ENCODE measurements at places on chromosomes 6 and 20.

DNA sequence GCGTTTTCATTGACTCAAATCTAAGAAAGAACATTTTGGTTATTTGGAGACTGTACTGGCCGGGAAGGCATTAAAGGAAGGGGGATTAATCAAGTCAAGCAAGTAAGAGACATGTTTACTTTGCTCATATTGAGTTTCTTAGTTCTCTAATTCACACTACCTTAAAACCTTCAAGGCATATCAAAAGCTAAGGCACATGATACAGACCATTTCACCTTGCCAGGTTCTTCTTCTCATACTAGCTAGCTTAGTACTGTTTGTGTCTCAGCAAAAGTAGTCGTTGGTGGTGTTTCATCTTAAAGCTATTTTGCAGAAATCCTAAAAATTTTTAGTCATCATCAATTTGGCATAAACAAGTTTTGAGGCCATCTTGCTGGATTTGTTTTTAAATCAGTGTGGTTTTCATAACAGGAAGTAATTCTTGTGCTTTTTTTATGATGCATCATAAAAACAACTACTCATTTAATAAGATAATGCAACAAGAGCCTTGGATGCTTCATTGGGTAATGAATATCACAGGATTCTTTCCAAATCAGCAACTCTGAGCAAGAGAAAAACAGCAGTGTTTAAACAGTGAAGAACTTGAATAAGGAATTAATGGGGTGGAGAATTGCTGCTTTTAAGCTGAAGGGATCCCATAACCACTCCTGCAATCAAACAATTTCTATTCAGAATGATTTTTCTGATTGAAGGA lies 425.3 kb downstream of the EPM2A start:
- DNase-seq, result no peak

- DNase-seq, result no peak
Observed at GRCh38 chr6:55184782-55185530, 10.6 kb downstream of the HCRTR2 start.

- DNase-seq, result no peak
Observed at GRCh38 chr20:32560989-32561830, 23.9 kb downstream of the NOL4L start.

DNA sequence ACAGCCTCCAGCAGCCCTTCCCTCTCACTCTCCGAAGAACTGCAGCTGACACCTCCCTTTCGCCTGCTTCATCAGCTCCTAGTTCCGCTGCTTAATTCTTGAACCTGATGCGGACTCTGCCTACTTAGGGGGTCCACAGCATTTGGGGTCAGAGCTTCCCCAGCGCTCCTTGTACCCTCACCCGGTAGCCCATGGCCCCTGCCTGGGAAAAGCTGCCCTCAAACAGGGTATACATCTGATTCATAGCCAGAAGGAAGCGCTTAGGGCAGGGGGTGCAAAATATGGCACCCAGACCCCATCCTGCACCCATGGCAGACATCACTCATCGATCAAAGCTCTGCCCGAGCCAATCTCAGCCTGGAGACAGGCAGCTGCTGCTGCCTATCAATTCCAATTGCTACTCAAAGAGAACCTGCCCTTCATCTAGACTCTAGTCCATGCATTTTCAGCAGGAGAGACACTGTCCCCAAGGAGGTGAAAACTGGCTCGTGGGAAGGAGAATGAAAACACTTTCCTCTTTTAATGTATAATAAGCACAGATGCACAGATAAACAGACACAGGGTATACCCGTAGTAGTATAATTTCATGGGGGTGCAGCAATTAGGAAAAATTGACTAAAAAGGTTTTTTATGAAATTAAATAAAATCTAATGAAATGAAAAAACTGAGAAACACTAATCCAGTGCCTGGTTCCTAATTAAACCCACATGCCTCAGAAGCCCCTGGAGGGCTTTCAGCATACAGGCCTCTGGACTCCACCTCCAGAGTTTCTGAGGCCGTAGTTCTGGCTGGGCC lies 194.8 kb downstream of the PREX1 start:
- no peak for DNase-seq

All from mesothelial cell of epicardium (in vitro differentiated cells).